ENCODE measurements at places on chromosomes 6 and 20. TPM values are rescaled to one million over a fixed set of nuclear protein-coding genes. Genes with fewer than 3 reads are reported as not detected.

GRCh38 chr20:52859156-52859876 is 112.8 kb upstream of the TSHZ2 start:
- no peak for DNase-seq

ADGRF5 gene
- 41.1 TPM for total RNA-seq

DNAH8 gene
- 0.03 TPM for total RNA-seq

SNX21 gene
- total RNA-seq = 22.1 TPM

- DNase-seq = no peak
Observed at GRCh38 chr6:47714802-47715201, 16.4 kb downstream of the ADGRF4 start.

GRCh38 chr20:52748285-52748932 is 223.7 kb upstream of the TSHZ2 start:
- peak; percentile 47 for DNase-seq

Measured in Right ventricle myocardium superior (tissue), 1 donor.